ENCODE measurements at places on chromosomes 7 and 10. TPM values are rescaled to one million over a fixed set of nuclear protein-coding genes. Genes with fewer than 3 reads are reported as not detected.
A peak's percentile ranks its signal among the peaks of the same experiment; 100 is the strongest.

GRCh38 chr7:64558781-64559180 lies 4.1 kb downstream of the ZNF680 start:
- peak; percentile 28 for DNase-seq

GRCh38 chr7:68892236-68892635 lies 706.0 kb upstream of the AUTS2 start:
- no peak for DNase-seq

- peak; percentile 65 for DNase-seq
Observed at GRCh38 chr7:4739528-4739992, 35.9 kb upstream of the AP5Z1 start.

- peak; percentile 55 for DNase-seq
Observed at GRCh38 chr7:3028071-3028757, 15.5 kb downstream of the CARD11 start.

GRCh38 chr10:12027539-12027938 lies 15.1 kb downstream of the UPF2 start:
- no peak for DNase-seq

The SEC61G gene
- 618 TPM for total RNA-seq

Measured in dermis blood vessel endothelial cell (primary cell).